Activated CD4-positive, CD25-positive, alpha-beta regulatory T cell treated with anti-CD3 and anti-CD28 coated beads, Interleukin-2, amount 50 U/mL, for 72 hours (primary cell): ENCODE measurements at places on chromosomes 4 and X.
A peak's percentile ranks its signal among the peaks of the same experiment; 100 is the strongest.

- DNase-seq: no peak
Observed at GRCh38 chrX:54045563-54046228, 1.4 kb upstream of the PHF8 start.

DNA sequence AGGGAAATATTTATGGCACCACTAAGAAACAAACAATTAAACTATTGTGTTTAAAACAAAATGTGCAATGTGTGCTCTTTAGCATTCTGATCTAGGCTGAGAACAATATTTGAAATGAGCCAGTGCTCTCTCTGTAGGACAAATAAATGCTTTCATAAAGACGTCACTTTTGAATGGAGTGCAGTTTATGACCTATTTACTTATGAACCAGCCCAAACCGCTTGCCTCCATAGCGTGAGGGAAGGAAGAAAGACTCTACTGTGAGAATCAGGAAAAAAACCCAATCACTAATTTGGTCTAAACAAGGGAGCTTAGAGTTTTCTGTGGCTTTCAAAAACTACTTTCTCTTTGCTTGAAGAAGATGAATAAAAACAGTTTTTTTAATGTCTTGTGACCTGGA, 39.4 kb downstream of the SAT1 start:
- DNase-seq: no peak

- DNase-seq: no peak
Observed at GRCh38 chr4:183286590-183287308, 33.3 kb downstream of the CLDN22 start.

- DNase-seq: no peak
Observed at GRCh38 chrX:111483881-111484280, 27.6 kb upstream of the SERTM2 start.

- DNase-seq: no peak
Observed at GRCh38 chr4:87545052-87545451, 15.9 kb upstream of the SPARCL1 start.

GRCh38 chr4:20311856-20312255, 60.2 kb downstream of the SLIT2 start:
- DNase-seq: no peak

- DNase-seq: no peak
Observed at GRCh38 chr4:81904121-81904520, 432.4 kb upstream of the RASGEF1B start.

- DNase-seq: no peak
Observed at GRCh38 chrX:105973387-105973739, 65.2 kb downstream of the SERPINA7 start.

GRCh38 chr4:152992027-152992426, 55.9 kb downstream of the FHDC1 start:
- DNase-seq: no peak

DNA sequence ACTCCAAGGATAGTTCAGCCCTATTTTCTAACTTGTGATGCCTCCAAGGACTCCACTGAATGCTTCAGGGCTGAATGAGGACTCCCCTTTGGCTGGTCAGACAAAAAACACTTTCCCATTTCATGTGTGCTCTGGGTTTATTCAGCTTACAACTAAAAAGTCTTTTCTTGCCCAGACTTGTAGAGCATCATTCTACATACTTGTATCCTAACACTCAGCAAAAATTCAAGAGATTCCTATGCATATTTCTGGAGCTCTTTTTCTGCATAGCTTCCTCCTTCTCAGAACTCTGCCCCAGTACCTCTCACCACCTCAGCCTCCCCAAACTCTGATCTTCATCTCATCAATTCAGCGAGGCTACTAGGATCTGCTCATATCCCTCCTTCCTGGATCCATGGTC, 22.2 kb upstream of the KLF3 start:
- DNase-seq: no peak

DNA sequence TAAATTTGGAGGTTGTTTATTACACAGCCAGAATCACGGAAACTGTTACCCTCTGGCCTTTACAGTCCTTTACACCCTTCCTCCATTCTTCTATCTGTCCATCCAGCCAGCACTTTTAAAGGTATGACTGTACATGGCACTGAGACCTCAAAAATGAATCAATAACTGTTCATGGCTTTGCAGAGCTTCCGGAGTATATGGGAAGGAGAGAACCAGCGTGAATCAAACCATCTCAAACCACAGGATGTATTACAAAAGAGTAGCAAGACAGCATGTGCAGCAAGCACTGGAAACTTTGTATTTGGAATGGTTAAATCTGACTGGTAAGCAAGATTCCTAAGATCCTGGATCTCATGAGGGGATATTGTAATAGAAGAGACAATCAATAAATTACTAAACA, 228.5 kb upstream of the CASK start:
- DNase-seq: no peak

GRCh38 chrX:22345884-22346283, 73.2 kb downstream of the CBLL2 start:
- no peak for DNase-seq

- DNase-seq: no peak
Observed at GRCh38 chrX:154979629-154980028, 42.9 kb downstream of the F8 start.

- no peak for DNase-seq
Observed at GRCh38 chrX:129755779-129756650, 17.2 kb downstream of the XPNPEP2 start.

DNA sequence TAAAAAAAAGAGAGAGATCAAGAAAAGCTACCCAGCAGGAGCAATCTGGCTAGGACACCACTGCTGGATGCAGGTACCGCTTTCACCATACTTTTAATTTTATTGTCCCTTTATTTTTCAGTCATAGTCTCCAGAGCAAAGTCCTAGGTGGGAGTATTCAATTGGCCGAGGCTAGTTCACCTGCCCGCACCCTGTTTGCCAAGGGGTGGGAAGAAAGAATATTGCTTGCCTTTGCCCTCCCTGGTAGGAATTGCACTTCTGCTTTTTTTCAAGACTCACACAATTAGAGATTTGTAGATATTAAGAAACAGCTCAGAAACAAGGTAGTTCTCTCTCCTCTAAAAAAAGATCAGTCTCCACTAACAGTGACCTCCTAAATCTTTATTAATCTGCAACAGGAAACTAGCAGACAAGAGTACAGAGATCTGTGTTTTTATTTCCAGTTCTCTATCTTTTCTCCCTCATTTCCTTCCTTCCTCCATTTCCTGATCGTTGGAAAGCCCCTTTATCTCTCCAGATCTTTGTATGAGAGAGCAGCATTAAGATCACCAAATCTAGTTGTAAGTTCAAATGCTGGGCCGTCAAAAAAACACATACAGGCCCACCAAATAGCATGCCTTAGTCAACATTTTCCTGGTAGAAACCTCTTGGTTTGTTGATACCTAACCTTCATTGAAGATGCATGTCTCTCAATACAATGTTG, 9.4 kb upstream of the RPGR start:
- no peak for DNase-seq

DNA sequence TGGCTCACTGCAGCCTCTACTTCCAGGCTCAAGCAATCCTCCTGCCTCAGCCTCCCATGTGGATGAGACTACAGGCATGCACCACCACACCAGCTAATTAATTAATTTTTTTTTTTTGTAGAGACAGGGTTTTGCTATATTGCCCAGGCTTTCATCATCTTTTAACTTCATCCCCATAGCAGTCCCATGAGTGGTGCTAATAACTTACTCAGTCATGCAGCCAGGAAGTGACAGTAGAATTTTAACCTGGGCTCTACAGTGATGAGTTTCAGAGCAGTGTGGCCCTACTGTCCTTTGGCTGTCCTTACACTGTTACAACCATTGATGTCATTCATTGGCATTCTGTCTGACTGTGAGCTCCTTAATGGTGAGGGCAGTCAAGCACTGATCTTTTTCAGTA, 3.9 kb upstream of the OCIAD2 start:
- no peak for DNase-seq

GRCh38 chr4:42151568-42152506, 618 bp downstream of the BEND4 start:
- peak; percentile 32 for DNase-seq

GRCh38 chr4:106291678-106292077, 24.3 kb downstream of the TBCK start:
- DNase-seq: no peak

- DNase-seq: no peak
Observed at GRCh38 chr4:127145006-127145540, 487.7 kb upstream of the INTU start.

DNA sequence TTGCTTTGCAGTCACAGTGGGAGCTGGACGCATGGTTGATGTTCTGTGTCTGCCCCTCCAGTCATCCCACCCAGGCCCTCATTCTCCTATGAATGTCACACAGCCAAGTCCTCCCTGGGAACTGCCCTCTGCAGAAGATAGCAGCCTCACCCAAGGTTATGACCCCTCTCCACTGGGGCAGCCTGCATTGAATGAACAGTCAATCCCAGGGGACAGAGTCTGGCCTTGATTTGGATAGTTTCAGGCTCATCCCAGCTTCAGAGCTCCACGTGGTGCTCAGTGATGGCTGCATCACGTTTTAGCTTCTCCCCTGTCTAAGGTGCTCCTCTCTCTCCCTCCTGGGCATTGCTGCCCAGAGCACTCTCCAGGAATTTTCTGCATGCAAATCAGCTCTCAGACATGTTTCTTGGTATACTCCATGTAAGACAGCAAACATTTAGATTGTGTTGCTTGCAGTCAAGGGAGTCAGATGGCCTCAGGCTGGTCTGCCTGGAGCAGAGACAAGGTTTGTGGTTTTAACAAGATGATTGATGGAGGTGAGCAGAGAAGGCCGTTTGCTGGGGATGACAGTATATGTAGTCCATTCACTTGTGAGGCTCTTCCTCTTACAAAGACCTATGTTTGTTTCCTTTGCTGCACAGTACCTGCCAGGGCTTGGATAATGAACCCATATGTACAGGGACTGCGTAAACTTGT, 56.1 kb upstream of the MSX1 start:
- no peak for DNase-seq

DNA sequence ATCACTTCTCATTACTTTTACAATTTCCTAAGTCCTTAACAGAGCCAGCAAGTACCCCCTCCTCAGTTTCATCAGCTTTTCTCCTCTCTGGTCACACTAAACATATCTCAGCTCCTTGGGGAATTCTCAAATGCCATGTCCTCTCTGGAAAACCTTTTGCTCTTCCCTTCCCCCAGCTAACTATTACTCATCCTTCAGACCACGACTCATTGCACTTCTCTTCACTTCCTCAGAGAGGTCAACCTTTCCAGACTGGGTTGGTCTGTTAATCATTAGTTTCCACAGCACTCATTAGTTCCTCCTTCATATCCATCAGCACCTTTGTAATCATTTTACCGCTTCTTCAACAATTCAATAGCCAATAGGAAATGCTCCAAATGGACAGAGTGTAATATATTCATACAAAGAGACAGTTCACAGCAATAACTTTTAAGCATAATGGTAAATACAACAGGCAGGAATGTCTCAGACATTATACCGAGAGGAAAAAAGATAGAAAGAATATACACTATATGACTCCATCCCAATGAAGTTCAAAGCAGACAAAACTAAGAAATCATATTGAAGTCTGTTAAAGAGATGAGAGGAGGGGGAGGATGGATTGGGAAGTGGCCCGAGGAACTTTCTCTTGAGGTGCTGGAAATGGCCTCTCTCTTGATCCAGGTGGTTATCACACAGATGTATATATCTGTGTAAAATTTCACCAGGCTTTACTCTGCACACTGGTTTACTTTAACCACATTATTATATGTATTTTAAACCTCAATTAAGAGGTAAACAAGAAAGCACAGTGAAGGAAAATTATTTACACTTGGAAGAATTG, 39.6 kb downstream of the DDX60L start:
- no peak for DNase-seq

GRCh38 chrX:353566-354535, 32.9 kb downstream of the PPP2R3B start:
- DNase-seq: peak; percentile 21

GRCh38 chrX:22110729-22111494, 78.8 kb downstream of the PHEX start:
- DNase-seq: no peak

GRCh38 chrX:72346302-72346949, 40.7 kb upstream of the CITED1 start:
- DNase-seq: no peak

DNA sequence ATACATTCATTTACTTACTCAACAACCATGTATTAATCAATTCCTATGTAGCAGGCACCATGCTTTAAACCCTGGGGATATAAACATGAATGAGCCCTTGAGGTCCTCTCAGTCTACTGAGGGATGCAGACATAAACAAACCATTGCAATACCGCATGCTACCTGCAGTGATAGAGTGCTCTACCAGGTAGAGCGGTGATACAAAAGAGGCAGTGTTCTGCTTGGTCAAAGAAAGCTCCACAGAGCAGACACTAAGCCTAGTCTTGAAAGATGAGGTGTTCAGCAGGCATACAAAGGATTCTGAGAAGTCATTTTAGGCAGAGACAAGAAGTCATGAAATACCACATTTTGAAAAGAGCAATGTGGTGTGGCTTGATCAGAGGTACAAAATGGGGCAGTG, 26.9 kb upstream of the AMOT start:
- DNase-seq: no peak

GRCh38 chrX:140432346-140433175, 72.3 kb downstream of the SOX3 start:
- DNase-seq: no peak

DNA sequence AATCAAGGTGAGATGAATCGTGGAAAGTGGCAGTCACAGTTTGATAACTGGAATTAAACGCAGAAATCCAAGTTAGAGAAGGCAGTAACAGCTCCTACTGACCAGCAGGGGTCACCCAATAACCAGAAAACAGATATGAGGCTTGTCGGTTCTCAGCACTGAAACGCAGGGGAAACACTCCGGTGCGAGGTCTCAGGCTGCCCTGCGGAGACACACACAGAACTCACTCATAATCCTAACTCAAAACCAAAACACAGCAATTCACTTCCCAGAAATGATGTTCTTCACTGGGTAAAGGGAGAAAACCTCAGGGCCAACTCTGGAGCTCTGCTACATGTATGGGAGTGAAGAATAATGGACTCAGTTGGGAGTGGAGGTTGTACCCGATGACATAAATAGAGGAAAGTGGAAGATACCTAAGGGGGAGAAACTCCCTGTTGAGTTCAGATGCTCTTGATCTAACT, 384.4 kb downstream of the RAPGEF2 start:
- DNase-seq: no peak

DNA sequence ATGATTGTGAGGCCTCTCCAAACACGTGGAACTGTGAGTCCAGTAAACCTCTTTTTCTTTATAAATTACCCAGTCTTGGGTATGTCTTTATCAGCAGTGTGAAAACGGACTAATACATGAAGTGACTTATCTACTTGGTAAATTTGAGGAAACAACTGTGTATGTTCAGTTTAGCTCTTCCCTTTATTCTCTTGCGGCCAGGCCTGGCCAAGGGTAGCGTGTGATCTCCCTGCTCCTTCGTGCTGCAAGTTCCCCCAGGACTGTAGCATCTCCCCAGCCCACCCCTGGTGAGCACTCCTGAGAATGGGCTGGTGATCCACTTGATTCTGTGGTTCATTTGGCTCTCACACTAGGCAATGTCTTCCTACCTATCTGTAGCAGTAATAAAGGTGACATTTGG, 53.2 kb upstream of the CHRNA9 start:
- DNase-seq: no peak

DNA sequence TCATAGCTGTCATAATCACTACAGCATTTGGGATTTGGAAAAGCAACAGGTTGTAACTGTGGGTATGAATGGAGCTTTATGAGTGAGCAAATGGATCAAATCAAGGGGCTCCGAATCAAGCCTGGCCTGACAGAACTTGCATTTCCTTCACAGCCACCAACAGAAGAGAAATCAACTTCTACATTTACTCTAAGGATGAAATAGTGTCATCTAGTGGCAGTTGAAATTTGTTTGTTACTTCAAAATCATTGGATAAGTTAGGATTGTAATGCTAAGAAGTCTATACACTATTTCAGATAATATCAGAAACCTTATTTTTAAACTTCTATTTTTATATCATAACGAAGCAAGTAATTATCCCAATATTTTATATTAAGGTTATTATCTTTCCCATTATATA, 10.7 kb upstream of the WDR17 start:
- no peak for DNase-seq
